NCI-H187 treated with DMSO at 0.1 percent for 48 hours (cell line): ENCODE measurements at places on chromosomes 5 and 9.

- no peak for DNase-seq
Measured at GRCh38 chr9:126833710-126834345, 26.6 kb upstream of the ZBTB34 start.

GRCh38 chr5:102700916-102701315 is 54.2 kb upstream of the PAM start:
- DNase-seq, result no peak

DNA sequence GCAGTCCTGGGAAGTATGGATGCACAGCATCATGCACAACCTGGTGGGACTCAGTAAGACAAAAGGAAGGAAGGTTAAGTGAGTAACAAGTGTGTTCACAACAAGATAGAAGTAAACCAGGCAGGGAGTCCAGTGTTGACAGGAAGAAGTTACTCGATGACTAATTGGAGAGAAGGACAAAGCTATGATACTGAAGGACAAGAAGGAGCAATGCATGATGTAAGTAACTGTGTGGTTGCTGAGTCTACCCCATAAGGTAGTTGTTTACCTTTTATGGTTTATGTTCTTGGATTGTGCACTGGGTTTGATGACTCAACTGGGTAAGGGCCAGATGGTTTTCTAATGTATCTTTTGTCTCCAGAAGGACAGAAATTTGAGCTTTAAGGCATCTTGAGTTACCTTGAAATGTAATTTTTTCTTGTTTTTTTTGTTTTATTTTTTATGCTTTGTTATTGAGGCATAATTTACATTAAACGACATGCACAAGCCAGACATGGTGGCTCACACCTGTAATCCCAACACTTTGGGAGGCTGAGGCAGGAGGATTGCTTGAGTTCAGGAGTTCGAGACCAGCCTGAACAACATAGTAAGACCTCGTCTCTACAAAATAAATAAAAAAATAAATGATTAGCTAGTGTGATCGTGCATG is 89.2 kb upstream of the CAST start:
- no peak for DNase-seq

GRCh38 chr9:36940500-36940853 is 93.6 kb downstream of the PAX5 start:
- no peak for DNase-seq

- DNase-seq, result no peak
Measured at GRCh38 chr5:137192293-137192743, 306.8 kb downstream of the SPOCK1 start.

GRCh38 chr5:116532762-116533525 is 41.7 kb downstream of the SEMA6A start:
- DNase-seq, result no peak

DNA sequence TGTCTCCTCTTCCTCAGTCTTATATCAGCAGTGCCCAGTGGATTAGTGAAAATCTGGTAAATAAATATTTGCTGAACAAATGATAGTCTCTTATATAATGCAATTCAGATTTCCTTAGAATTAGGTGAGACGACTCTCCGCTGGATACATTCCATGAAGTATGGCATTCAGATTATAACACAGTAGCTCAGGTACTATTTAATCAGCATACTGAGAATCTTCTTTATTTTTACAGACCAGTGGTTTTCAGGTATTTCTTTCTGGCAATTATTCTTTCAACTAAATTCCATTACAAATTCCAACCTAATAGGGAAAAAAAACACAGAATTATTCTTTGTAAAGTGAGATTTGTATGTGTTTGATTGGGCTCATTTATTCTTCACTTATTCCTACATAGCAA is 435.5 kb downstream of the TAF11L14 start:
- DNase-seq, result no peak

DNA sequence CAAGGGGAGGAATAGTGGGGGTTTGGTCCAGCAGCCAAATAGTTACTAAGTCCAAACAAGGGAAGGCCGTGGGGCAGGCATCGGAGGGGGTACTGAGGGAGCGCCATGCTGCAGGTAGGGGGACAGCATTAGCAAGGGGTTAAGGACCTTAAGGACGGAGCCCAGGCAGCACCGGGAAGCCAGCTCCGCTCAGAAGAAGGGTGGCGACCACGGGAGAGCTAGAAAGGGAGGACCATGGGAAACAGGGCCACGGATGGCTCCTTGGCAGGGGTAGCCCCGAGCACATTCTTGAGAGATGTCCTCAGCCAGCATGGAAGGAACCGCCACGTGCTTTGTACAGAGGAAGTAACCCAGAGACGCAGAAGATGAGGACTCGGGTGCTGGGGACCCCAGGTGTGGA is 76.2 kb upstream of the STXBP1 start:
- no peak for DNase-seq

- DNase-seq, result no peak
Measured at GRCh38 chr5:76720988-76721569, 5.2 kb downstream of the F2R start.

- no peak for DNase-seq
Measured at GRCh38 chr5:123138774-123139173, 49.7 kb downstream of the PRDM6 start.

DNA sequence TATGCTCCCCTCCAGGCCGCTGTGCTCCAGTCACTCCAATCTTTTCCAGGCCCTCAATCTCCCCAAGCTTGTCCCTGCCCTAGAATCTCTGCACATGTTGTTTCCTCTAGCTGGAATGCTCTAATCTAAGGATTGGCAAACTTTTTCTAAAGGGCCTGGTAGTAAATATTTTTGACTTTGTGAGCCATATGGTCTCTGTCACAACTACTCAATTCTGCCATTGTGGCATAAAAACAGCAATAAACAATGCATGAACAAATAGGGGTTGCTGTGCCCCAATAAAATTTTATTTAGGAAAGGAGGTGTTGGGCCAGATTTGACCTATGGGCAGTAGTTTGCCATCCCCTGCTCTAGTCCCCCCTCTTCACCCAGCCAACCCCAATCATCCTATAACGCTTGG is 150.5 kb upstream of the LRRTM2 start:
- no peak for DNase-seq

DNA sequence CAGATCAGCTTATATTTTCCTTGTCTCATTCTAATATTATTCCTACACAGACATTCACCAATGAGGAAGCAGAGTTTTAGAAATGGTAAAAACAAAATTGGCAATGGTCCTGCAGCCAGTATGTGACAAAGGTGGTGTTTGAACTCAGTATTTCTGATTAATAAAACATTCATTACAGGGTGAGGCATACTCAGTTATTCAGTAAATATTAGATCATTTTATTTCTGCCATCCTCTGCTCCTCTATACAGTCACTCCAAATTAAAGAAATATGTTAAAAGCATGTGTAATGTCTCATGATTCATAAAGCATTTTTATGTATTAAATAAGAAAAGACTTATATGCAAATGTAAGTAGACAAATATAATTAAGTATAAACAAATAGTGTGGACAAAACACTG is 684.6 kb upstream of the ACO1 start:
- DNase-seq, result no peak

- DNase-seq, result no peak
Measured at GRCh38 chr9:134626069-134626423, 15.6 kb upstream of the COL5A1 start.

GRCh38 chr9:74304598-74304997 is 192.5 kb upstream of the RORB start:
- no peak for DNase-seq

- no peak for DNase-seq
Measured at GRCh38 chr9:128805661-128806060, 12.6 kb upstream of the ENDOG start.

DNA sequence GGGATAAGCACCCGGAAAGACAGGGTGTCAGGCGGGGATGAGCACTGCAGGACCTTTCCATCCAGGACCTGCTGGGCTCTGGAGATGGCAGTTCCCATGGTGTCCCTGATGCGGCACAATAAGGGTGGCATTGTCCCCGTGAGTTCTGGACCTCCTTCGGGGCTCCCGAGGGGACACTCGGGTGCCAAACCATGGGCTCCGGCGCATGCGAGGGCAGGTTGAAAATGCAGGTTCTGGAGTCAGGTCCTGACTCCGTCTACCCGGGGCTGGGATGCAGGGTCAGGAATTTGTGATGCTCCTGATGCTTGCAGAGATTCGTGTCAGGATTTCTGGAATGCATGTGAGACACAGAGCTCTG is 682 bp downstream of the FCN2 start:
- DNase-seq, result no peak
